ENCODE measurements at places on chromosomes 12 and 14.

GRCh38 chr14:22819151-22819988 is 4.1 kb upstream of the SLC7A7 start:
- no peak for DNase-seq

- DNase-seq: peak; percentile 23
Observed at GRCh38 chr14:68788996-68789820, 3.7 kb downstream of the ZFP36L1 start.

DNA sequence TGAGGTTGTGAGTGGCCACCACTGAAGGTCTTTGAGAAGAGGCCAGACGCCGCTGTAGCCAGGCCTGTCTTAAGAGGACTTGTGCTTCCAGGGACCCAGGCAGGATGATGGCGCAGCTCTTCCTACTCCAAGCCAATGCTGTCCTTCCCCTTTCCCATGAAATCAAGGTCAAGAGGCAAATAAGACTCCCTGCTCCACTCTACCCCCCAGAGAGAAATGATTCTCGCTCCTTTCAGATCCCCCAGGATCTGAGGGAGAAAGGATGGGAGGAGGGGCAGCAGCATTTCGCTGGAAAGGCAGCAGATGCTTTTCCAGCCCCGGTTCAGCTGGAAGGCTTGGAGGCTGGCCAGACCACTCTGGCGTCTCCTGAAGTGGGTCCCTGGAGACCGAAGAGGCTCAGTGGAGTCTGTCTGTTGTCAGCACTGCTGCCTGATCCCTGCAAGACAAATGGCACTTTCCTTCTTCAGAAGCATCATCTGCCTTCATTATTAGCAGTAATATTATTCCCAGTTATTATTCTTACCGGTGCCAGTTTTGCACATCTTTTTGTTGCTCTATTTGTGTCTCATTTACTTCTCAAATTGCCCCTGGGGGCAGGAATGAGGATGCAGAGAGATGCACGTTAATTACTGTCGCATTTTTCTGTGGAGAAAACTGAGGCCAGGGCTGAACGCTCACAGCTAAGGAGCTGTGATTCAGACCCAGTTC is 51.4 kb downstream of the C14orf132 start:
- no peak for DNase-seq

GRCh38 chr14:69005432-69006148 is 26.5 kb upstream of the ACTN1 start:
- no peak for DNase-seq

- no peak for DNase-seq
Observed at GRCh38 chr12:123367511-123367910, 2.9 kb upstream of the SBNO1 start.

DNA sequence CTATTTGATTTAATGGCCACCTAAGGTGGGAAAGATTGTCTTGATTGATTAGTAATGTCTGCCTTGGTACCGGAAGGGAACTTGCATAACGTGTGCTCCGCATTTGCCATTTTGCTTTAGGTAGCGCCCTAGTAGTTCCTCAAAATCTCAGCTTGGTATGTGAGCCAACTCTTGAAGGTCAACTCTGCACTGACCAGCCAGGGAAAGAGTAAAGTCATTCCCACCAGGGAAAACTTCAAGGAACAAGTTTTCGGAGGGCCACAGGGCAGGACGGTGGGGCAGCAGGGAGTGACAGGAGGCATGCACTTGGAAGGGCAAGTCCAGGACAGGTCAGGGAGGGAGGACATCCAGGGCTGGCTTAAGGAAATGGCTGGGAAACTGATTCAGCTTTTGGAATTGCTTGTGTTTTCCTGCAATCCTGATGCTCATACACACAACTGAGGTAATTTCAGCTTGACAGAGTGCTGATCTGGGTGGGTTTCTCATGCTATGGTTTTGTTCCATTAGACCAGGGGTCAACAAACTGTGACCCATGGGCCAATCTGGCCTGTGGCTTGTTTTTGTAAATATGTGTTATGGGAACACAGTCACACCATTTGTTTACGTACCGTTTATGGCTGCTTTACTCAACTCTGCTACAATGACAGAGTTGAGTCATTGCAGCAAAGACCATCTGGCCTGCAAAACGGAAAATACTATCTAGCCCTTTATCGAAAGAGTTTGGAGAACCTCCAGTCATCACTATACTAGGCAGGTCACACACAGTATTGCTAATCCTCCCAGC is 184.5 kb downstream of the RBM19 start:
- DNase-seq: no peak

DNA sequence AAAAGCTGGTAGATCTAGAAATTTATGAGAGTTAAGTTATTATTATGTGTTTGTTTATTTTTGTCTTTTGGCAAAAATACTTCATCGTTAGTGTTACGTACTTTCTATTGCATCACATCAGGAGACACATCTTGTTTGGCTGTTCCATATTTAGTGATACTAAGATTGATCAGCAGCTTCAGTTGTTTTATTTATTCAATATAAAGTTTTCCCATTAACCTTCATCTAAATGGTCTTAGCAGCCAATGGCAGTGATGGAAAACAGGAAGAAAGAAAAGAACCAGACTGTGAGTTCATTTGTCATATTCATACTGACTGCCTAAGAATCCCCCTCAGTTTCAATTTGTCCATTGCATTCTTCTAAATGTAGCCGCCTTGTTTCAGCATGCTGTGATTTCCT is 122.3 kb downstream of the METTL25 start:
- no peak for DNase-seq

- DNase-seq: no peak
Observed at GRCh38 chr14:99905121-99905520, 111.9 kb downstream of the EML1 start.

- DNase-seq: no peak
Observed at GRCh38 chr12:130479401-130480125, 141.9 kb downstream of the PIWIL1 start.

DNA sequence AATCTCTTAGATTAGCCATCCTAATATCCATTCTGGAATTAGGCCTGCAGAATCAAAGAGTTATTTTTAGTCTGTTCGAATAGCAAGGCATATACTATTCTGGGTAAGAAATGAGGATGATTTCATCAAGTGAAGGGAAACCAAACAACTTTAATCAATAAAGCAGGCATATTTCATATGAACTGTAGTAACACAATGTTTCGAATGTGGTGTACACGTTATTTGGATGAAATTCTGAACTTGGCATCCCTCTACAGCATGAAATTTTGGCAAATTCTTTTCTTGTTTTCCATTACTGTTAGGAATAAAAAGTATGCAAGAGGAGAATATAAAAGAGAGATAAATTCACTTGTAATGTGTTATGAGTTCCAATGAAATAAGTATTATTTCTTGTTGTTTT is 1233.3 kb upstream of the SEL1L start:
- DNase-seq: no peak

- no peak for DNase-seq
Observed at GRCh38 chr14:54435500-54435981, 5.6 kb downstream of the CNIH1 start.

GRCh38 chr12:54622463-54623183 is 12.1 kb downstream of the LACRT start:
- DNase-seq: no peak

DNA sequence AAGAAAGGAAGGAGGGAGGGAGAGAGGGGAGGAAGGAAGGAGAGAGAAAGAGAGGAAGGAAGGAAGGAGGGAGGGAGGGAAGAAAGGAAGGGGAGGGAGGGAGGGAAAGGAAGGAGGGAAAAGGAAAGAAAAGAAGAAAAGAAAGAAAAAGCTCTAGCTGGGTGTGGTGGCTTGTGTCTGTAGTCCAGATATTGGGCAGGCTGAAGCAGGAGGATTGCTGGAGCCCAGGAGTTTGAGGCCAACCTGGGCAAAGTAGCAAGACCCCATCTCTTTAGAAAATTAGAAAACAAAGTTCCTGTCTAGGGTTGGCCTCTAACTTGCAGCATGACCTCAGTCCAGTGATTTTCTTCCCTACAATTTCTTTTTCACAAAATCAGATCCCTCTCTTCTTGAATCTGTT is 208.2 kb upstream of the NUDT4 start:
- no peak for DNase-seq

GRCh38 chr12:64102339-64102738 is 119.8 kb downstream of the KICS2 start:
- no peak for DNase-seq

DNA sequence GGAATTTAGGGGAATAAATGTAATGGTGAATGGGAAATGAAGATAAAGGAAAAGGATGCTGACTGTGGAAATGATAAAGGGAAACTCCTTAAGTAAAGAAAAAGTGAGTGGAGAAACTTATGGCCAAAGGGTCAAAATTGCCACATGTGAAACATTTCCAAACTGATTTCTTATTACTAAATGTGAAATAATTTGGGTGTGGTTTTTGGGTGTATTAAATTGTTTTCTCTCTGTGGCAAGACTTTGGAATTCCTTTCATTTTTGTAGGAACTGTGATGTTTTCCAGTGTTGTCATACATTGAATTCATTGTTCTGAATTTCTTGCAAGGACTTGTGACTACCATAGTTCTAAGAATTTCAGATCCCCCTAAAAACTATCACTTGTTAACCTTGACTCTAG is 1891.5 kb upstream of the SEL1L start:
- no peak for DNase-seq

- no peak for DNase-seq
Observed at GRCh38 chr14:87149583-87150354, 843.2 kb downstream of the GALC start.

DNA sequence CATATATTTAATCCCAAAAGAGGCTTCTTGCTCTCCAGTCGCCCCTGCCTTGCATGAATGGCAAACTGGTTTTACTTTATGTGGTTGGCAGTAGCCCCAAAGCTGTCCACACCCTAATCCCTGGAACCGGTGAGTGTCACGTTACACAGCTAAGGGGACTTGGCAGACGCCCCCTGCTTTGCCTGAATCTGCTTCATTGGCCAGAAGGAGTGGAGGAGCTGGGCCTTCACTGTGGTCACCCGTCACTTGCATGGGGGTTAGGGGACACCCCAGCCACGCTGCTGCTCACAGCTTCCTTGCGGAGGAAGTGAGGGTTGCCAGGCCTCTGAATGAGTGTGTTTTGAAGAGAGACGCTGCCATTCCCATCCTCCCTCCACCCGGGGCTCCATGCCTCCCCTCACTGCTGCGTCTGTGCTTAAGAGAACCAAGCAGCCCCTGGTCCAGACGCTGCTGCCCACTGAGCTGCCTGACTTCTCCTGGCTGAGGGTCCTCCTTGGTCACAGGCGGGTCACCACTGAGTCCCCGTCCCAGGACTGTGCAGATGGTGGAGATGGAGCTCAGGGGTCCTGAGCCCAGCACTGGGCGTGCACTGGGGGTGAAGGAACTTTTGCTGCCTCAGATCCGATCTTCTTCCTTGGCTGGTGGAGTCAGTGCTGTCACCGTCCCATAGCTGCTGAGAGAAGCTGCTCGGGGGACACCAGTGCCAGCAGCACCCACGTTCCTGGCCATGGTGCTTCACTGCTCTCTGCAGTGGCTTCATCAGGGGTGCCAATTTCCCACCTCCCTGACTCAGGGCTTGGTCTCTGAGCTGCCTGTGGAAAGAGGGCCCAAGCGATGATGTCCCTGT is 39.8 kb downstream of the GALNT9 start:
- no peak for DNase-seq

- DNase-seq: no peak
Observed at GRCh38 chr14:30798961-30799360, 75.4 kb upstream of the COCH start.

DNA sequence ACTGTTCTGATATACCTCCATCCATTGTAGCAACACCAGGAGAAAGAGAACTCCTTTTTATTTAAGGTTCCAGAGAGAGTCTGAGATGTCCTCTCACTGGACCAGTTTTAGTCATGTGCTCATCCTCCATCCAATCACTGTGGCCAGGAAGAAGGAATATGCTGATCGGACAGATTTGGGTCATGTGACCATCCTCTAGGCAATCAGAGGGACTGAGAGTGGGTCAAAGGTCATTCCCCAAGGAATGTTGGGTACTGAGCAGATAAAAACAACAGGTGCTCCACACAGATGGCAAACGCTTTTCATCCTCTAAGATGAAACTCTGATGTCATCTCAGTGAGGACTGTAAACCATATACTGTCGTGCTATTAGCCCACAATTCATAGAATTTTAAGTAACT is 28.8 kb upstream of the RPH3A start:
- no peak for DNase-seq

DNA sequence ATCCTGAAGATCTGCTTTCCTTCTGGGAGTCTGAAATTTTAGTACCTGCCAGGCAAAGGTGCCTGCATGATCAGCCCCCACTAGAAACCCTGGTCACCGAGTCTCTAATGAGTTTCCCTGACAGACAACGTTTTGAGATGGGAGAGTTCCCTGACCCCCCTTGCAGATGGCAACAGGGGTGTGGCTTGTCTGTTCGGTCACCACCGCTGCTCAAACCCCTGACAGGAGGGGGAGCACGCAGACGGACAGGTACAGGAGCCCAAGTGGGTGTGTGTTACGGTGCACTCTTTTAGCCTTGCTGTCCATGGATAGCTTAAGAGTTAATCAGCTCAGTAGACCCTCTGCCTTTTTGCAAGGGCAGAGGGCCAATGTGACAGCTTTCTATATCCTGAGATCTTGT is 19.3 kb upstream of the CDKN3 start:
- DNase-seq: no peak

DNA sequence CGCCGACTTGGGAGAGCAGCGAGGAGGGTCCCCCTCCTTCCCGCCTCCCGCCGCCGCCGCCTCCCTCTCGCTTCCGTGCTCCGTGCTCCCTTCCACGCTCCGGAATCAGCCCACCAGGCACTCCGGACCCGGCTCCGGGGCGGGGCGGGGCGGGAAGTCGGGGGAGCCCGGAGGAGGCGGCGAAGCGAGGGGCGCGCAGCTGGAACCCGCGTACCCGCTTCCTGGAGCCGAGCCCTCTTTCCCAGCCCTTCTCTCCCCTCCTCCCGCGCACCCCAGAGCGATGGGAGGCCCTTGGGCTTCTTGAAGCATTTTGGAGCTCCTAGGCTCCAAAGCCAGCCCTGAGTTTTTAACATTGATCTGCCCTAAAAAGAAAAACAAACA is at the start of gene SYNDIG1L:
Gene SYNDIG1L, minus strand, starts transcription at position 9 of the 381 bp plus-strand sequence. CDS start 16,466 bp downstream, outside the sequence.
- no peak for DNase-seq

GRCh38 chr12:106170285-106170684 is 31.5 kb upstream of the NUAK1 start:
- no peak for DNase-seq

DNA sequence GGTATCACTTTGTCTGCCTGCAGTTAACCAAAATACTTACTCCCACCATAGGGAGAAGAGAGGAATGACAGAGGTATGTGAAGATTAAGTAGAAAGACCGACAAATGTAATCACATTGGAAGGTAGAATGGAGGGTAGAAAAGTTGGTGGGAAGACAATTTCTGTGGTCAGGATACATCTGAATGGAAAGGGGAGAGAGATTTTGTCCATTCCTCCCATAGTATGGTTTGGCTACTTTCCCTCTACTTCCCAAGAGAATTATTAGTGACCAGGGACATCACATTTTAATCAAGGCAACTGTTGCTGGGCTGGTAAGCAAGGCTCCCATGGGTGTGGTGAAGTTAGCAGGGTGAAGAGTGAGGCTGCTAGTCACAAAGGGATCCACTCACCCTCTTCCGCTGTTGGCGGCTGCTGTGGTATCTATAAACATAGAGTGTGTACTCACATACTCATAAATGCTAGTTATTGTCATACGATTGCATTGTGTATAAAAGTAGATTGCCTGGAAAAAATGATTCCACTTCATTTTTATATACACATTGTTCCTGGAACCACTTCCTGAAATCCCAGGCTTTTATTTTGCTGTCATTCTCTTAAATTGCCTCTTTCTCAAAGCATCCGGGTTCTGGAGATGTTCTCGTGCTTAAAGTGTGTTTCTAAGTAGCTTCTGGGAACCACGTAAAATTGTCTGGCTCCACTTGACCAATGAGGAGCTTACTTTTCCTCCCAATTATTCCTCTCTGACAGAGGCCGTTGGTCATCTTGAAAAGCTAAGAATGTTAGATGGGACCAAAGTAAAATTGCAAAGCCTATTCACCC is 413.1 kb downstream of the ZFP36L1 start:
- no peak for DNase-seq

Measured in esophagus squamous epithelium (tissue), 5 donors.